ENCODE measurements at places on chromosomes 6 and 20. TPM values are rescaled to one million over a fixed set of nuclear protein-coding genes. Genes with fewer than 3 reads are reported as not detected.

DNA sequence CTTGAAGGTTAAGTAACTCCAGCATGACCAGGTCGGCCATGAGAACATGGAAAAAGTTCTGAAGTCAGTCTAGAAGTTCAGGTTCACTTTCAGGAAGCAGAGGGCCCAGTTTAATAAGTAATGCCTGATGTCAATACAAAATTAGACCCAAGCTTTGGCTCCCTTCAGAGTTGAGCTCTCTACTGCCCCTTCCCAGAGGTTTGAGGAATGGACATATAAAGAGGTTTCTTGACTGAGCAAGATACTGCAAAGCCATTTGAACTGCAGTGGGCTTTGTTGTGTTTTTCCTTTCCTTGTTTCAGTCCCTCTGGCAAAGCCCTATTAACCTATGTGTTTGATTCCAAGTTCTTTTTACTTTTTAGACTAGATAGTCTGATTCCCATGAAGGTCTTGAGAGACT, 97.8 kb upstream of the PREP start:
- H3K4me3 ChIP-seq, result no peak overlapping the region
- no peaks in the 10 kb centered on the region for H3K4me1 ChIP-seq
- no peaks in the 10 kb centered on the region for H3K27me3 ChIP-seq
- no peaks in the 10 kb centered on the region for H3K36me3 ChIP-seq

- DNase-seq, result no peak
- no peaks in the 10 kb centered on the region for H3K27me3 ChIP-seq
- no peak overlapping the region for H3K27ac ChIP-seq
- H3K4me1 ChIP-seq, result peaks cover 1% of the 10 kb centered on the region
- H3K4me3 ChIP-seq, result no peak overlapping the region
- H3K36me3 ChIP-seq, result no peaks in the 10 kb centered on the region
Observed at GRCh38 chr6:166567107-166567506, 19.4 kb downstream of the RAMACL start.

DNA sequence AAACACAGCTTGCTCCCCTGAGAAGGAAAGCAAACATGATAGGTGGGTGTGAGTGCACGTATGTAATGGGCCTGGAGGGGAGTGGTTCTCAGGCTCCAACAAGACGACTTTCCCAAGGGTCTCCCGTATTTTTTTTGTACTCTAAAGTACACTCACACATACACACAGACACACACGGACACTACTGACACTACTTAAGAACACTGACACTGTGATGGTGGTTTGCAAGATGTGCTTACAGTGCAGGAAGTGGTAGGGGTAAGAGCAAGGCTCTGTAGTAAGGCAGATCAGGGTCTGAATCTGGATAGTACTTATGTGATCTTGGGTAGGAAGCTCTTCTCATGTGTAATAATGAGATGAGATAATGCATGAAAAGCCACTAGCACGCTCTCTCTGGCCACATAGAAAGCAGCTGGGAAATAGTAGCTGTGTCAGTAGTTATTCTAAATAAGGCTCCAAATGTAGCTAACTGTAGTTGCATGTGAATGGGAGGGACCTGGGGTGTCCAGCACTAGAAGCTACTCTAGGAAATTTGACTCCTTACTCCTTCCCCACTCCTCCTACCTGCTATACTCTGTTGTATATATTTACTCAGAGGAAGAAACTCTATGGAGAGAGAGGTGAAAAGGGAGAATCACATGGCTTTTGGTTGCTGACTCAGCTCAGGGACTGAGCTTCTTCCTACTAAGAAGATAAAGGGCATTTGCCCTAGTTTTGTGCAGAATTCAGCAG, 8.4 kb upstream of the ZBTB24 start:
- no peaks in the 10 kb centered on the region for H3K36me3 ChIP-seq
- H3K4me1 ChIP-seq, result peaks cover 5% of the 10 kb centered on the region
- peak overlapping the region; percentile 42 for H3K27ac ChIP-seq
- no peaks in the 10 kb centered on the region for H3K27me3 ChIP-seq
- no peak overlapping the region for H3K4me3 ChIP-seq

GRCh38 chr6:168311410-168312124, 8.0 kb downstream of the DACT2 start:
- H3K27me3 ChIP-seq, result peaks cover 4% of the 10 kb centered on the region
- peaks cover 8% of the 10 kb centered on the region for H3K4me1 ChIP-seq
- no peak overlapping the region for H3K27ac ChIP-seq
- H3K36me3 ChIP-seq, result no peaks in the 10 kb centered on the region
- no peak overlapping the region for H3K4me3 ChIP-seq

DNA sequence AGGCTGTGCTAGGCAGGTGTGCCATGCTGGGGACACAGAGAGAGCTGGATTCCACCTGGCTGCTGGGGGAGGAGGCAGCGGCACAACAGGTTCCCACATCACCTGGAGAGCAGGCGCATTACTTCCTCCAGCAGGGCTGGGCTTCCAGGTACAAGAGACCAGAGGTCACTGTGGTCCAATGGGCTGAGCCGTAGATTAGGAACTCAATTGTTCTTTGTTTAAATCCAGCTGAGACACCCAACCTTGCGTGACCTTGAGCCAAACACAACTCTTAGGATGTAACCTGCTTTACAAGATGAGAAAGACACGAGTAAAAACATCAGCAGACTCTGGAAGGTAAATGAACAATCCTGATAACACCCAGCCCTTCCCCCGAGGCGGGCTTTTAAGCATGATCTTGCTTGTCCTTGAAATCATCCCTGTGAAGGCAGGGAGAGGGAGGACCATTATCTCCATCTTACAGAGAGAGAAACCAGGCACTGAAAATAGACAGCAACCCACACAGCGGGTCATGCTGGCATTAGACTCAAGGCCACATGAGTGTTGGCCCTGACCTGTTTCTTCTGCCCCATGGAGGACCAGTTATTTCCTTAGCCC, 216.5 kb upstream of the RREB1 start:
- no peaks in the 10 kb centered on the region for H3K4me1 ChIP-seq
- H3K27ac ChIP-seq, result no peak overlapping the region
- no peaks in the 10 kb centered on the region for H3K27me3 ChIP-seq
- no peak overlapping the region for H3K4me3 ChIP-seq
- no peak for DNase-seq
- H3K36me3 ChIP-seq, result no peaks in the 10 kb centered on the region

DNA sequence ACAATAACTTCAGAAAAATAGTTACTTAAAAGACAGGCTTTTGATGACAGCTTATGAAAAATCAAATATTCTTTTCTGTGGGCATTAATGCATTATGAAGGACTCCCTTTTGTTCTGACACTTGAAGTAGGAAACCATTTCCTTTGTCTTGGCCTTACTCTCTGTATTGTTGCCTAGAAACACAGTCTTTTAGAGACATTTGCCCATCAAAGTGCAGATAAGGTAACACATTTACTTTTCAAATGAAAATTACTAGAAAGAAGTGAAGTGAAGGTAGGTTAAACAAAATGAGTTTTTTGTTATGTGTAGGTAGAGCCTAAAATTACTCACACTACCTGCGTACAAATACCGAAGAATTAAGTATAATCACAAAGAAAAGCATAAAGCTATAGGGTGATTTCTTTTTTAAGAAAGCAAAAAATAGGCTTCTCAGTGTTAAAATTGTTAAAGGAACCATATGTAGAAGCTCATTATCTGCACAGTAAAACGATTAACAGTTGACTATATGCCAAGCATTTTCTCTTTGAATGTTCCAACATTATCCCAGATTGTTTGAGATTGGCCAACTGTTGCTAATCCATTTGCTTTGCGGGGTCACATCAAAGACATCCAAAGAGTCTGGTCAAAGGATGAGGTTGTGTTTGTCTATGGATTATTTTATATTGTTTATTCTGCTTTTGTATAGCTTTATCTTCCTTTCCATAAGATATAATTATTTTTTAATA, 542.0 kb upstream of the RNF217 start:
- DNase-seq, result no peak
- no peaks in the 10 kb centered on the region for H3K27me3 ChIP-seq
- H3K4me1 ChIP-seq, result no peaks in the 10 kb centered on the region
- no peaks in the 10 kb centered on the region for H3K36me3 ChIP-seq
- no peak overlapping the region for H3K27ac ChIP-seq

FAM83C gene
- not detected for total RNA-seq

- H3K27me3 ChIP-seq, result no peaks in the 10 kb centered on the region
- H3K36me3 ChIP-seq, result peaks cover 29% of the 10 kb centered on the region
- DNase-seq, result no peak
- H3K27ac ChIP-seq, result no peak overlapping the region
Observed at GRCh38 chr6:36136034-36136433, 5.7 kb downstream of the MAPK13 start.

DNA sequence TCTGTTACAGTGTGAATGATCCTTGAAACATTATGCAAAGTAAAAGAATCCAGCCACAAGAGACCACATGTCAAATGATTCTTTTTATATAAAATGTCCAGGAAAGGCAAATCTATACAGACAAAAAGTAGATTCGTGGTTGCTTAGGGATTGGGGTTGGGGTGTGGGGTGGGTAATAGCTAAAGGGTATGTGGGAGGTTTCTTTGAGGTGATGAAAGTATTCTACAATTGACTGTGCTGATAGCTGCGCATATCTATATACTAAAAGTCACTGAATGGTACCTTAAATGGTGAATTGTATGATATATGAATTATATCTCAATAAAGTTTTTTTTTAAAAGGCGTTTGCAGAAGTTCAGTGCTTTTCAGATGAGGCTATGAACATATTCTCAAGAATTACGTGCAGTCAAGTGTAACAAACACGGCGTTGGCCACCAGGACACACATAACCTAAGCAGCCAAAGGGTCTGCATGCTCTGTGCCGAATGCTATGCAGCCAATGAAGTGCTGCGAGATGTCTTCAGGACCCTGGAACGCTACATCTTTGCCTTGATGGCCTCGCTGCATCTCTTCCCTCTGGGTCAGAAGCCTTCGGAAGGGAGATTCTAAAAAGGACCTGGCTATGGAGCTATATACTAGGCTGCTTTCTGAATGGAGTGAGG, 96.9 kb downstream of the SCML4 start:
- no peak overlapping the region for H3K27ac ChIP-seq
- no peaks in the 10 kb centered on the region for H3K27me3 ChIP-seq
- H3K4me1 ChIP-seq, result no peaks in the 10 kb centered on the region
- DNase-seq, result no peak

GRCh38 chr6:103797738-103798137, 1062.0 kb downstream of the HACE1 start:
- no peak for DNase-seq
- H3K27me3 ChIP-seq, result no peaks in the 10 kb centered on the region
- H3K4me3 ChIP-seq, result no peak overlapping the region
- H3K4me1 ChIP-seq, result no peaks in the 10 kb centered on the region
- H3K27ac ChIP-seq, result no peak overlapping the region

DNA sequence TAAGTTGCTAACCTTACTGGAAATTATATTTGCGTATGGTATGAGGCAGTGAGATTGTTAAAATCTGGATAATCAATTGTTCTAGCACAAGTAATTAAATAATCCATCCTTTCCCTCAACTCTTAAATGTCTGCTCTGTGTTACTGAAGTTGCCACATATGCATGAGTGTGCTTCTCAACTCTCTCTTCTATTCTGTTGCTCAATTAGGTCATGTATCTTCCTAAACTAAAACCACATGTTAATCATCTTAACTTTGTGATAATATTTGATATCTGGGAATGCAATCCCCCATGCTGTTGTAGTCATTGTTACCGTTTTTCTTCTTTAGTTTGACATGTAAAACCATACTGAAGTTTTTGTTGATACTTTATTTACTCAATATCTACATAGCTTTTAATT, 63.5 kb upstream of the STMND1 start:
- no peaks in the 10 kb centered on the region for H3K27me3 ChIP-seq
- peaks cover 9% of the 10 kb centered on the region for H3K4me1 ChIP-seq
- H3K4me3 ChIP-seq, result no peak overlapping the region
- H3K36me3 ChIP-seq, result no peaks in the 10 kb centered on the region
- no peak for DNase-seq

CYP39A1 gene
- 7.8 TPM for total RNA-seq

DNA sequence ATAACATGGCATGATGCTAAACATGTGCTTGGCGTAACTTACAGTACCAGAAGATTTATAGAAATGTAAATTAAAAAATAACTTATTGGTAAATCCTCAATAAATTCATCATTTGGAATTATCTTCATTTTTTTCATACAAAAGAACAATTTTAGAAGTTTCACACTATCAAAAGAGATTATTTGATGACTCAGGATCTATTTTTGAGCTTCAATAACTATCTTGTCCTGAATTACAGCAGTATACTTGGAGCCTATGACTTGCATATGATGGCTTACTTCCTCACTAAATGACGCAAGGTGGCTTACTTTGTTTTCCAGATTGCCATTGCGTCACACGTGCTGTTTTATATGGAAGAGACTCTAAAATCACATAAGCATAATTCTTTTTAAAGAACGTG, 49.2 kb downstream of the KHDRBS2 start:
- H3K4me3 ChIP-seq, result no peak overlapping the region
- H3K27ac ChIP-seq, result no peak overlapping the region
- H3K27me3 ChIP-seq, result no peaks in the 10 kb centered on the region
- H3K36me3 ChIP-seq, result no peaks in the 10 kb centered on the region
- no peak for DNase-seq

GRCh38 chr6:2410656-2411380, 165.4 kb upstream of the GMDS start:
- no peak overlapping the region for H3K4me3 ChIP-seq
- no peaks in the 10 kb centered on the region for H3K27me3 ChIP-seq
- H3K27ac ChIP-seq, result no peak overlapping the region
- H3K36me3 ChIP-seq, result no peaks in the 10 kb centered on the region
- DNase-seq, result no peak

GRCh38 chr6:38639498-38640215, at the start of gene BTBD9:
Gene BTBD9, minus strand, starts transcription at chr6:38639929.
- H3K27ac ChIP-seq, result peak within 1 kb of the TSS; percentile 91
- peak within 1 kb of the TSS; percentile 79 for H3K4me3 ChIP-seq
- peaks cover 15% of the 10 kb centered on the region for H3K4me1 ChIP-seq
- DNase-seq, result peak; percentile 93
- H3K27me3 ChIP-seq, result no peaks in the 10 kb centered on the region

DSP gene
- 21.4 TPM for total RNA-seq

QKI gene
- 234 TPM for total RNA-seq

TBXT gene
- total RNA-seq, result not detected

HSPA1L gene
- 2.0 TPM for total RNA-seq

DNA sequence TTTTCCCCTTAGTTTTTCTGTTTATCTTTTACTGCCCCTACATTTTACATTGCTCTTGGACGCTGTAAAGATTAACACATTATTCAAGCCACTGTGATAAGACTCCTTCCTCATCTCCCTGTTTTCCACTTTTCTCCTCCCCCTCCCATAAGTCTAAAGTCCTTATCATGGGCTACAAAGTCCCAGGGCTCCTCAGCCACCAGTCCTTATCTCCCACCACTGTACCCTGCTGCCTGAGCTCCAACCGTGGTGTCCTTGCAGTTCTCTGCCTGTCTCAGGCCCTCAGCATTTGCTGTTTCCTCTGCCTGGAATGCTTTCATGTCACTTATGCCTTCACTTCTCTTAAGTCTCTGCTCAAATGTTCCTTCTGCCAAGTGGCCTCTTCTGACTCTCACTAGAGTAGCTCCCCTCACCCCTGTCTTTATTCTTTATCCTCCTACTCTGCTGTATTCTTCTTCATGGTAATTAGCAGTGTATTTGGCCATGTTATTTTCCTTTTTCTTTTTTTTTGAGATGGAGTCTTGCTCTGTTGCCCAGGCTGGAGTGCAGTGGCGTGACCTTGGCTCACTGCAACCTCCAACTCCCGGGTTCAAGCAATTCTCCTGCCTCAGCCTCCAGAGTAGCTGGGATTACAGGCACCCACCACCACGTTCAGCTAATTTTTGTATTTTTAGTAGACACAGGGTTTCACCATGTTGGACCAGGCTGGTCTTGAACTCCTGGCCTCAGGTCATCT, 10.8 kb upstream of the LATS1 start:
- H3K27me3 ChIP-seq, result no peaks in the 10 kb centered on the region
- H3K36me3 ChIP-seq, result peaks cover 88% of the 10 kb centered on the region
- peak overlapping the region; percentile 13 for H3K27ac ChIP-seq
- no peak overlapping the region for H3K4me3 ChIP-seq
- H3K4me1 ChIP-seq, result no peaks in the 10 kb centered on the region
